ENCODE measurements at places on chromosomes 7 and 10. TPM values are rescaled to one million over a fixed set of nuclear protein-coding genes. Genes with fewer than 3 reads are reported as not detected.

DNA sequence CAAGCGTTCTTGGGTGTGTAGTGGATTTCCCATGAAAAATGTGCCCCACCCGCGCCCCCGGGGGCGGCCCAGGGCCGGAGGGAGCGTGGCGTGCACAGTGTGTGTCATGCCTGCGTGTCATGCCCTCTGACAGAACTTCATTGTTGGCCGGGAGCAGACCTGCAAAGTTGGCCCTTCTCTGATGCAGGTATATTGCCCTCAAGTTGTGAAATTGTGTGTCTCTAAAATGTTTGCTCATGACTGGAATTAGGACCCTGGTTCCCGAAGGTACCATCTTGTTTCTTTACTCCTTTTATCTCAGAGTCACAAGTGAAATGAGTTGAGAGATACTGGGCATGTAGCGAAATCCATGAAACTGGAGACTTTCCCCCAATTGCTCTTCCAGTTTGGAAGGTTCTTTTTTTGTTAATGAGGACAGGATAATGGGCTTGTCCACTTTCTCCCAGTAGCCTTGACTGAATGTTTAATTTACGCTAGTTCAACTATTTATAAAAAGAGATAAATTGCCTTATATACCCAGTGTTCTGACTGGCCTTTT, 26.2 kb downstream of the ADK start:
- peaks cover 41% of the 10 kb centered on the region for H3K4me1 ChIP-seq
- no peaks in the 10 kb centered on the region for H3K27me3 ChIP-seq
- peak overlapping the region; percentile 95 for H3K4me3 ChIP-seq
- peaks cover 9% of the 10 kb centered on the region for H3K36me3 ChIP-seq
- H3K27ac ChIP-seq: peak overlapping the region; percentile 99
- DNase-seq: peak; percentile 34

- H3K4me1 ChIP-seq: peaks cover 58% of the 10 kb centered on the region
- DNase-seq: peak; percentile 94
- peak overlapping the region; percentile 82 for H3K27ac ChIP-seq
- H3K4me3 ChIP-seq: peak overlapping the region; percentile 52
These were observed 11.9 kb upstream of the TEX36 start for GRCh38 chr10:125694883-125695282.

- no peak overlapping the region for H3K4me3 ChIP-seq
- H3K4me1 ChIP-seq: peaks cover 16% of the 10 kb centered on the region
- peaks cover 48% of the 10 kb centered on the region for H3K36me3 ChIP-seq
- peaks cover 2% of the 10 kb centered on the region for H3K27me3 ChIP-seq
These were observed 201.0 kb downstream of the ZMYND11 start for GRCh38 chr10:336247-336646.

DNA sequence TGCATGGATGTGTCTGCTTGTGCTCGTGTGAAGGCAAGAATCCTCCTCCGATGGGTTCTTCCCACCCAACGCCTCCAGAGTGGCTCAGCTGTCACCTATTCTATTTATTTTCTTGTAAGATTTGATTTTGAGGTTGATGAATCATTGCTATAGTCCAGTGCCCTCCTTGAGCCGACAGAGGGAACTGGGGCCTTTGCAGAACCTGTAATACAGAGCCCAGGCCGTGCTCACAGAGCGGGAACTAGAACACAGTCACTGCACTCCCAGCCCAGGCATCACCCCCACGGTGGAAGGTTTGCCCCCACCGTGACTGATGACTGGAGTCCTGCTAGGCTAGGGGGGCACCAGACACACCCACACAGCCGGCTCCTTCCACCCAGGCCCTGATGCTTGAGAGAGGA, 2.0 kb downstream of the RARRES2 start:
- peaks cover 12% of the 10 kb centered on the region for H3K4me1 ChIP-seq
- no peak for DNase-seq
- peaks cover 28% of the 10 kb centered on the region for H3K27me3 ChIP-seq
- H3K27ac ChIP-seq: no peak overlapping the region

The PNLIP gene
- not detected for total RNA-seq

DNA sequence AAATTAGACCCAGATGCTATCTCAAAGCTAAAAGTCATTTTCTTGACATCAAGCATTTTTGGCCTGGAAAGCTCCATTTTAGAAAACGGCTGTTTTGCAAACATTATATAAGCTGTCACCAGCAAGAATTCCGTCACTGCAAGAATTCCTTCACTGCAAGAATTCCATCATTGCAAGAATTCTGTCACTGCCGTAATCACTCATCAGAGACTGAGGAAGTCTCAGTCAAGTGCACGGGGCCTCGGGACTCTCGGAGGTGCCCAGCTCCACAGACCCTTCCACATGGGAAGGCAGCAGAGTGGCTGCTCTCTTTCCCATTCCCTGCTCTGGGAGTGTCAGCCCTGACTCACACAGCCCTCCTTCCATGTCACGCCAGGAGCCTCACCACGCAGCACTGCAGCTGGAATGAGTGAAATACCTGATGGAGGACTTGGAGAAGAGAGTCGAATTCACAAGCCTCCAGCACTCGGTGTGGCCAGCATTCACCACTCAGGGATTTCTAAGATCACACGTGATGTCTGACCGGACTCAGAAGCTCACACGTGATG, 168.3 kb downstream of the PTPRN2 start:
- H3K27ac ChIP-seq: no peak overlapping the region
- peaks cover 3% of the 10 kb centered on the region for H3K27me3 ChIP-seq
- H3K4me1 ChIP-seq: no peaks in the 10 kb centered on the region
- no peak overlapping the region for H3K4me3 ChIP-seq
- peaks cover 7% of the 10 kb centered on the region for H3K36me3 ChIP-seq
- no peak for DNase-seq

Data from HFFc6 (cell line).